ENCODE measurements at places on chromosomes 6 and 20.

DNA sequence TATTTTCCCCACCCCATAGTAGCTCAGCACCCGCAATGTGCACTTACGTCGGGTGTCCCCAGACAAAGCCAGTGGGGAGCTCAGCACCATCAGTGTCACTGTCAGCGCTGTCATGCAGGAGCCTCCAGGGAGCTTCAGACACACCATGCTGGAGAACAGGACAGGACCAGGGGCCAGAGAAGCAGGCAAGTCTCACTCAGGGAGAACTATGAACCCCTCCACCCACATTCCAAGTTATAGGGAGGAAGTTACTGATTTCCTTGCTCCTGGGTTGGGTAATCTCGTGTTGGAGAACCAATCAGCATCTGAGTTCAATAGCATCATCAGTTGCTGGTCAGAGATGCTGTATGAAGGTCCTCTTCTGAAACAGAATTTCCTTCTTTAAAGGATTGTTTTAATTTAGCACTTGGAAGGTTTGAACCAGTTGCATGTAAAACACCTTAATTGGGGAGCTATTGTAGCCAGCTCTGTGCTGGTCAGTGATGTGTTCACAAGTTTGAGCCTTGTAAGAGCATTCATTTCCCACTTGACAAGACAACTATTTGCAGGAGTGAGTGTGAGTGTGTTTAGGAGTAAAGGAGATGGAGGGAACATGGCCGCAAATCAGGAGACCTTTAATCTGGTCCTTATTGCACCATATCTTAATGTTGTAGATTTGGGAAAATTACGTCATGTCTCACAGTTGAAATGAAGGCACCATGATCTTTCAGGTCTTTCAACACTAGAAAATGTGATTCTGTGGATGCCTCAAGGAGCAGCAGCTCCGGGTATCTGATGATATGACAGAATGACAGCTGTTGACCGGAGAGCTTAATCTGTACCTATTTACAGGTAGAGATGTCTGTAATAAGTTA lies at the start of gene HLA-DRB1:
Gene HLA-DRB1, minus strand, starts transcription at position 253 of the 854 bp plus-strand sequence. Its CDS starts 106 bp downstream, at position 147.
- DNase-seq = no peak

GRCh38 chr20:11186301-11187008 lies 512.7 kb upstream of the JAG1 start:
- DNase-seq = no peak

DNA sequence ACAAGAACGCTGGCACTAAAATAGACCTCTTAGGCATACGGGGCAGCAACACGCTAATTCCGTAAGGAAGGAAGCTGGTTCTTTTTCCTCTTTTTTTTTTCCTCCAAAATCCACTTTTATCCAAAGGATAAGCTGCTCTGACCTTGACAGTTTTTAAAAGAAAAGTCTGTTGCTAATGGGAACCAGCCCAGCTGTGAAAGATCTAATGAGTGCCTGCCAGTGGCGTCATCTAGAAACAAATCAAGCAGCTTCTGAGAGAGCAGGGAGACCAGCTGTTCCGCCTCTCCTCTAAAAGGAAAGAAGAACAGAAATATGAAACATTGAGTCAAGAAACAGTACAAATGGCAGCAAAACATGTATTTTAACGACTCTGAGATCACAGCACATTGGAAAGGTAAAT lies 78.6 kb downstream of the FAXC start:
- no peak for DNase-seq

GRCh38 chr20:61728786-61729770 lies 336.6 kb downstream of the TAF4 start:
- no peak for DNase-seq

GRCh38 chr6:31901415-31901952 lies 402 bp downstream of the ZBTB12 start:
- no peak for DNase-seq

GRCh38 chr20:47929368-47930115 lies 144.3 kb upstream of the SULF2 start:
- DNase-seq = no peak

- DNase-seq = no peak
Measured at GRCh38 chr6:146297815-146298214, 245.8 kb upstream of the RAB32 start.

DNA sequence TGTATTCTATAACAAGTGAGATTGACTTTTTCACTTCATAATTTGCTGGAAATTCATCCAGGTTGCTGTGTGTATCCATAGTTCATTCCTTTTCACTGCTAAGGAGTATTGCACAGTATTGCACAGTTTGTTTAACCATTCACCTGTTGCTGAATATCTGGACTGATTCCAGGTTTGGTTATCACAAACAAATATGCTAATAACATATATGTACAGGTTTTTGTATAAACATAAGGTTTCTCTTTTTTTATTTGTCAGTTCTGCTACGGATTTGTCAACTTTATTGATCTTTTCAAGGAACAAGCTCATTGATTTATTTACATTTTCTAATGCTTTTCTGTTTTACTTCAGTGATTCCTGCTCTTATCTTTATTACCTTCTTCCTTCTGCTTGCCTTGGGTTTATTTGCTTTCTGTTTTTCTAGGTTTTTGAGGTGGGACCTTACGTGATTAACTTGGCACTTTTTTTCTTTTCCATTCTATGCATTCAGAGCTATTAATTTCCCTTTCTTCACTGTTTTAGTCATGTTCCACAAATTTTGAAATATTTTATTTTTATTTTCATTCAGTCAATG lies 117.0 kb upstream of the OGFRL1 start:
- DNase-seq = no peak

DNA sequence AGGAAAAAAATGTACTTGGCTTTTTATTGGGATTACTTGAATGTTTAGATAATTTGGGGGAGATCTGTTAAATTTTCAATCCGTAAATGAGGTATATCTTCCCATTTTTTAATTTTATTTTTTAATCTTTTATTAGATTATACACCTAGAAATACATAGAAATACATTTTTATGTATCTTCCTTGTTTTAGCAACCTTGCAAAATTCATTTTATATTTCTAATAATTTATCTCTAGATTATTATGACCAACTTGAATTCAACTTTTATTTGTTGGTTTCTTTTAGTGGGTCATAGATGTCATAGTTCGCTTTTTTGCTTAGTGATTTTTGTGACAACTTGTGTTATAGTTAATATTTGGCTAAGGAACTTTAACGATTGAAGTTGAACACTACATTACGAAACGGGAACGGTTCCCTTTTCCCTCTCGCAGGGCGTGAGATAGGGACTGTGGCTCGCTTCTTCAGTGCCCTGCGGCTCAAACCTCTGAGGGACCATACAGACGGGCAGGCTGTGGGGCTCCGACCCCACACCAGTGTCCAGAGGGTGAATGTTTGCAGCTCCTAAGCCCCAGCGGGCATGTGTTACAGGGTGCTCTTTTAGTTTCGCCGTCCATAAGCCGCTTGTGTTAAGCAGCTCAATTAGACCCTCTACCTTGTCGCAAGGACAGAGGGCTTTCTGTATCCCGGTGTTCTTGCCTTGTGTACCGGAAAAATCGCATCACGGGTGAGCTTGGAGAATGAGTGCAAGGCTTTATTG lies 53.8 kb downstream of the PRND start:
- DNase-seq = no peak

GRCh38 chr6:110642711-110643110 lies 166.3 kb upstream of the SLC22A16 start:
- DNase-seq = no peak

GRCh38 chr6:143647191-143647590 lies 30.6 kb upstream of the PHACTR2 start:
- DNase-seq = no peak

GRCh38 chr6:56381801-56382251 lies 134.4 kb upstream of the COL21A1 start:
- no peak for DNase-seq

- no peak for DNase-seq
Measured at GRCh38 chr20:57581202-57582028, 20.5 kb downstream of the PCK1 start.

- no peak for DNase-seq
Measured at GRCh38 chr6:133392641-133393040, 151.5 kb downstream of the EYA4 start.

DNA sequence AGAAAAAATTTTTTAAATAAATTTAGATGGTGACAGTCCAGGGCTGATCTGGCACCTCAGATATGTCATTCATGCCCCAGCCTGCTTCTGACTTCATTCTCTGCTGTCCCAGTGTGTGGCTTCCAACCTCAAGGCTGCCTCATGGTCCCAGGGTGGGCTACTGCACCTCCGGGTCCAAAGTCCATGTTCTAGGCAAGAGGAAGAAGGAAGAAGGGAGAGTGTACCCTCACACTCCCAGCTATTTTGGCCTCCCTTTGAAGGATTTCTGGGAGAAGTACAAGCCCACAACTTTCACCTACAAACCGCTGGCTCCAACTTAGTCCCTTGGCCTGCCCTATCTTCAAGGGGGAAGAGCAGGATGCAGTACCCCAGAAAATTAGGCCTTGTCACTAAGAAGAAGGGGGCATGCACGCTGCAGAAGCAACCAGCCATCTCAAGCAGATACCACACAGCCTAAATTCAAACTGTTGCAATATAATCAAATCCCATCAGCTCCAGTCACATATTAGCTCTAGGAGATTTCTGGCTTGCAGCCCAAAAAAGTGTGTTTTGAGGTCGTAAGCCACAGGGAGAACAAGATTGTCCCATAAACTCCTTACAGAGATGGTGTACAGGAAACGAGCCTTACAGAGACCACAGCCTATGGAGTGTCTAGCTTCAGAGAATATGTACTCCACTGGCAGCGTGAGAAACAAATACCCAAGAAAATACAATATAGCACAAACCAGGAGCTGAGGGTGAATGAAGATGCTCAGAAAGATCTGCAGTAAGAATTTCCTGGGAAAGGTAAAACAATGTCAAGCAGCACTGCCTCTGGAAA lies 906 bp upstream of the BTN3A2 start:
- DNase-seq = no peak

DNA sequence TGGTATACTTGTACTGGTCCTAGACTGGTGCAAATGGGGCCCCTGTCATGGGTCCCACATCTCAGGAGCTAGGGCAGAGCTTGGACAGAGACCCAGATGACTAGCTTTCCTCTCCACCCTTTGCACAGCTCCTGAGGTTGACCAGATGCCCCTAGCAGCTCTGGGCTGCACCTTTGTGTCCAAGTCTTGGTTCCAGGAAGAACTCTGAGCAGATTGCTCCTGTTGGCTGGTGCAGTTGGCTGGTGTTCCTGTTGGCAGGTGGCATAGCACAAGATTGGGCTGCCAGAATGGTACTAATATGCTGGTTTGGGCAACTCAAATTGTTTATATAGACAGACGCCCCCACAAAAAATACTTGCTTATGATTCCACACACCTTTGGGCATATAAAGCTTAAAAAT lies 89.4 kb upstream of the EZR start:
- DNase-seq = no peak

DNA sequence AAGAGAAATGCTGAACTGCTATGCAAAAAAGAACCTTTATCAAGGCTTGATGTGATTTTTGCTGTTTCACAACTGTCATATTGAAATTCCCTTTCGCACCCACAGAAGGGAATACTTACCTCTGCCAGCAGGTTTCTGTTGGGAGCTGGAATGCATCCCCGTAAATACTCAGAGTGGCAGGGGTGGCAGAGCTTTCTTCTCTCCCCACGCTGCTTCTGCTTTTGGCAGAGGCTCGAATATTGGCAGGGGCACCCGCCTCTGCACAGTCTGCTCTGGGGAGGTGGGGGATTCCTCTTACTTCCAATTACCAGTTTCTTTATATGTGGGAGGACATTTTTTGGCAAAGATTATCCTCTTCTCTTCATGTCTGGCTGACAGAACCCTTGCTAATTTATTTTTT lies 28.4 kb downstream of the TMEM200A start:
- DNase-seq = no peak

- DNase-seq = no peak
Measured at GRCh38 chr6:72832271-72832670, 210.4 kb downstream of the KCNQ5 start.

GRCh38 chr6:122182061-122182460 lies 217.4 kb upstream of the HSF2 start:
- DNase-seq = no peak

DNA sequence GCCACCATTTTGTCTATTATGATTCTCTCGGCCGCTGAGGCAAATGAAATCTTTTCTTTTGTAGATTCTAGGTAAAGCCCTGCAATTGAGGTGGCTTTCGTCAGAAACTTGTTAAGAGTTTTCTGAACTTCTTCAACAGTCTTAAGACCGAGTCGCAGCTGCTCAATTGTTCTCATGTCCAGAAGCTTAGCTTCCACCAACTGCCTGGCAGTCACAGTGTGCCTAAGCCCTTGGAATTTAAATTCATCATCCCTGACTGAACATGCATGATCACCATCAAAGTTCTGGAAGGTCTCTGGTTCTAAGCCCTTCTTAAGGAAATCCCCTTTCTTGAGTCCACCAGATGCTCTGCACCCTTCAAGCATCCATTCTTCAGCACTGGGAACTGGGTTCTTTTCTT lies 25.7 kb downstream of the DST start:
- DNase-seq = no peak

GRCh38 chr6:169229615-169230321 lies 23.9 kb downstream of the THBS2 start:
- DNase-seq = no peak

DNA sequence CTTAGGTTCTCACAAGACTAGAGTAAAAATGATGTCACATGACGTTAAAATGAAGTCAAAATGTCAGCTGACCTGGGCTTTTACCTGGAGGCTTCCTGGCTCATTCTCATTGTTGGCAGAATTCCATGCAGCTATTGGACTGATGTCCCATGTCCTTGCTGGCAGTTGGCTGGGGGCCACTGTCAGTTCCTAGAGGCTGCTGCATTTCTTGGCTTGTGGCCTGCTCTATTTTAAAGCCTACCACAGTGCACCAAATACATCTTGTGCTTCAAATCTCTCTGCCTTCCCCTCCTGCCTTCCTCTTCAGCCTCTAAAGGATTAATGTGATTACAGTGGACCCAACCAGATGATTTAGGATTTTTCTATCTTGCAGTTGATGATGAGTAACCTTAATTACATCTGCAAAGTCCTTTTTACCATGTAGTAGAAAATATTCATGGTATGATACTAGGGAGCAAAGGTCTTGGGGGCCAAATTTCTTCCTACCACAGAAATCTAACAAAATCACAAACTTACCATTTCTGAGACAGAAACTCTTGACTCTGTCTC lies 81.9 kb downstream of the FIG4 start:
- no peak for DNase-seq

- no peak for DNase-seq
Measured at GRCh38 chr20:54199283-54199682, 8.6 kb upstream of the PFDN4 start.

- no peak for DNase-seq
Measured at GRCh38 chr6:72944660-72945059, 280.6 kb downstream of the KHDC1L start.

GRCh38 chr20:2178318-2179232 lies 76.9 kb downstream of the STK35 start:
- DNase-seq = no peak

GRCh38 chr20:4581838-4582237 lies 139.9 kb upstream of the PRND start:
- DNase-seq = no peak

GRCh38 chr6:121106962-121107361 lies 227.3 kb downstream of the TBC1D32 start:
- DNase-seq = no peak

DNA sequence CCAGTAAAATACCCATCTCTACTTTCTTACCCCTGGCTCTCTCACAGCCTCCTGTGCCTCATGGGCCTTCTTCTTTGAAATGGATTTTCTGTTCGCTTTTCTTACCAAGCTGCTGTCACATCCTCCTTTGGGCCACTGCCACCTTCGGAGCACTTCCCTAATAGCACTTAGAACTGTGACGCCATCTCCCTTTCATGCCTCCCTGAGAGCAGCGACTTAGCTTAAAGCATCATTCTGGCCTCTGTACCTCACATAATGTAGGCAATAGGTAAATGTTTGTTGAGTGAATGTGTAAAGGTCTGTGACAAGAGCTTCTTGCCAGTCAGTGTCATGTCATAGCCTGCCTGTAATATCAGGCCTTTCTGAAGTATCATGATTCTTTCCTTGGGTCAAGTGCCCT lies 78.8 kb downstream of the ADGRG6 start:
- no peak for DNase-seq
